Stimulated activated CD8-positive, alpha-beta memory T cell treated with anti-CD3 and anti-CD28 coated beads, Interleukin-15, amount 100 ng/mL, for 4 hours (primary cell): ENCODE measurements at places on chromosomes 5 and 9.

DNA sequence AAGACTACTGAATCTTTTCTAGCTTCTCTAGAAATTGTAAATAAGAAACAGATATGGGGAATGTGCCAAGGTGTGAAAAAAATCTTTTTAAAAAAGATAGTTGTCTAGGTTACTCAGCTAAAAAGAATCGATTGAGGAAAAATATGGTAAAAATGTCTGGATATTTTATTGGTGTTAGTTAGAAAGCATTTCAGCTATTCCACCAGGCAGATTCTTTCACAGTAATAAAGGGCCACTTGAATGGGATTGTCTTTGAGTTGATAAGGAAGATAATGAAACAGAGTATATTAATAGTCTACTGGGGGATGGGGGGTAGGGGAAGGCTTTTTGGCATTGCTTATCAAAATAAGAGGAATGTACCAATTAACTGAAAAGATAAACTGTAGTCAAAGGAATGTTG is 51.9 kb downstream of the SLIT3 start:
- DNase-seq: no peak

DNA sequence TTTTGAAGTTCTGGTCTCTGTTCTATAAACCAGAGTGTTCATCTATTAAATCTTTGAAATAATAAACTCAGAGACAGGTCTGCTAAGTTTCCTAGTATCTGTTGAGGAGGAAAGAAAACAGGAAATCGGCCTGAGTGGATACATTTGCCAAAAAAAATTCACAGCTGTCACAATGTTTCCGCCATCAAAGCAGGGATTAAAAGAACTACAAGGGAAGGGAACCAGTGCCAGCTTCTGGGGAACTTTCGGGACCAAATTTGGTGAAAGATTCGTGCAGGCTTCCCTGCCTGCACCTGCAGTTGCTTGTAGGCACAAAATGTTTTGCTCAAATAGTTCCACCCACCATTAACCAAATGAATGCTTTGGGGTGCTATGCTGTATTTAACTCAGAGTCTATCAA is 267.5 kb downstream of the MSX2 start:
- no peak for DNase-seq

GRCh38 chr9:36781533-36781932 is 208.8 kb downstream of the MELK start:
- DNase-seq: no peak

DNA sequence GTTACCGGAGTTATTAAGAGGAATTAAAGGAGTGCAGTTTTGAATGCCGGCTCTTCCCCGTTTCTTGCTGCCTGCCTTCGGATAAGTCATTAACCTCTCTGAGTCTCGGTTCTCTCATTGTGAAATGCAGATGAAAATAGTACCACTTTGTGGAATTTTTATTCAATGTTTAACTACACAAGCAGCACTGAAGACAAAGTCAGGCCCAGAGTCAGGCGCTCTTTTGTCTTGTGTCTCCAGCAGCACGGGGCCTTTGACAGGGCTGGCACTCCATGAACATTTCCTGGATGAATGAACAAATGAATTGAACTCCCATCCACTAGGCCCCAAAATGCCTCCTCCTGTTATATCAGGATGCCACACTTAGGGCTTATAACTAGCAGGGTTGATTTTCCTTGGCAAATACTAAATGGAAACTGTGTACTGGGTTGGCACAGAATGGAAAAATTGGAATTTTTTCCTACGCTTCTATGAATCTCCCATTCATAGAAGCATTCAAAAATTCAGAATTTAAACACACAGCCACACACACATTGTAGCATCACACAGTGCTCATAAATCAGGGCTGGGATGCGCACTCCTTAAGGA is 332.8 kb downstream of the MLLT3 start:
- no peak for DNase-seq

GRCh38 chr9:6566409-6567139 is 79.0 kb downstream of the GLDC start:
- no peak for DNase-seq

DNA sequence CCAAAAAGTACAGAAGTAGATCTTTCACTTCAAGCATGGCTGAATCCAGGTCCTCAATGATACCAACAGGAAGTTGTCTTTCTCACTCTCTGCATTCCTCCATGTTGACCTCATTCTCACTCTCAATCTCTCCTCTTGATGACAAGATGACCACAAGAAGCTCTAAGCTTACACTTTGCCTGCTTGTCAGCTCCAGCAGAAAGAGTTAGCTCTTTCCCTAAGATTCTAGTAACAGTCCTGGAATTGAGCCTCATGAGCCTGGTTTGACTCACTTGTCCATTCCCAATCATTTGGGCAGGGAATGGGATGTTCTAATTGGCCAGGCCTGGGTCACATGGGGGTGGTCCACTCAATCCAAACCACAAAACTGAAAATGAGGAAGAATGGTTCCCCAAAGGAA is 3.3 kb upstream of the CLTA start:
- DNase-seq: no peak

DNA sequence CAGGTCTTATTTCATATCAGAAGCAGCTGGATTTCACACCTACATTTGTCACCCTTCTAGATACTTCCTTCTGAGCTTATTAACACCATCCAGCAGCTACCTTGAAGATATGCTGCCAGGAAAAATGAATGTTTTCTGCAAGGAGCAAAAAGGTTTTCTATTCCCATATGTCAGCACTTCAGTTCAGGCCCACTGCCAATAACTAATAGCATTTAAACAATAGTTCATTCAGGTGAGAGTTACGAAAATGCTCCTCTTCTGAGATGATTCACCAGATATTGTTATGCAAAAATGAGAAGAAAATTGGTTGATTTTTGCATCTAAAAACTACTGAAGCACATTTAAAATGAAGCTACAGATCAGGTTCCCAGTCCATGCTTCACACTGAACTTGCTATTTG is 56.4 kb upstream of the ISL1 start:
- no peak for DNase-seq

DNA sequence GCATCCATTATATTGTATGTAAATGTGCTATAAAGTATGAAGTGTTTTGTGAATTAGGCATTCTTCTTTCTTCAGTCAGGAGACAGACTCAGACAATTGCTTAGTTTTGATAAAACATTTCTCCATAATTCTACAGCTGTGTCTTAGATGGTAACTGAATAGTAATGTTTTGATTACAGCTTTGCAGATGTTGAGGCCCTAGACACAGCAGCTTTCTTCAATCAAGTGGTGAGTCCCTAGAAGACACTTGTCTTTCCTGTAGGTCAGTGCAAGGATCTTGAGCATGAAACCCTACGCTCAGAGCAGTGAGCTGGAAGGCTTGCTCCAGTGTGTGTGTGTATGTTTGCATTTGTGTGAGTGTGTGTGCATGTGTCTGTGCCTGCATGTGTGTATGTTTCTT is 46.8 kb upstream of the CD180 start:
- DNase-seq: no peak

GRCh38 chr9:131218370-131218769 is 57.9 kb downstream of the FAM78A start:
- no peak for DNase-seq

GRCh38 chr5:43232943-43233833 is 41.2 kb downstream of the NIM1K start:
- DNase-seq: no peak

DNA sequence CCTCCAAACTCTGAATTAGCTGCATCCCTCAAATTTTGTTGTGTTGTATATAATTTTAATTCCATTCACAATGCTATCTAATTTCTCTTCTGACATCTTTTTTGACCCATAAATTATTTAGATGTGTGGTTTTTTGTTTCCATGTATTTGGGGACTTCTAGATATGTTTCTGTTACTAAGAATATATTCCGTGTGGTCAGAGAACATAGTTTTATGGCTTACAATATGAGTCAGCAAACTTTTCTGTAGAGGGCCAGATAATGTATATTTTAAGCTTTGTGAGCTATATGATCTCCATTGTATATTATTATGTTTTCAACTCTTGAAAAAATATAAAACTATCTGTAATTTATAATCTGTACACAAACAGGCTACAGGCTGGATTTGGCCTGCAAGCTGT is 33.4 kb downstream of the MVB12B start:
- no peak for DNase-seq

DNA sequence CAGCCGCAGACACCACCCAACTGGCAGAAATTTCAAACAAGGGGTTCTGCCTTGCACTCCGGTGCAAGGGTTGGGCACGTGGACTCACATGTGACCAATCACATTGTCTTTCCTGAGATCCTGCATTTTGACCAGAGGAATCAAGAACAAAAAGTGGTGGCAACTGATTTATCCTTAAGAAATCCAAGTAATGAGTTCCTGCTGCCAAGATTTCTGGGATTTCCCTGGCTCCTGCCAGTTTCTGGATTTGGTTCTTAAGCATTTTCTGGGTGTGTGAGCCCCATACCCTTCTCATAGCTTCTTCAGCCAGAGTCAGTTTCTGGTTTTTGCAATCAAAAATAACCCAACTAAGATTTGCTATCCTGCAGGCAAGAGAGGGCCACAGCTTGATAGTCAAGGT is 17.4 kb upstream of the KCNIP1 start:
- DNase-seq: no peak

GRCh38 chr9:116237456-116237855 is 83.9 kb downstream of the PAPPA start:
- no peak for DNase-seq

DNA sequence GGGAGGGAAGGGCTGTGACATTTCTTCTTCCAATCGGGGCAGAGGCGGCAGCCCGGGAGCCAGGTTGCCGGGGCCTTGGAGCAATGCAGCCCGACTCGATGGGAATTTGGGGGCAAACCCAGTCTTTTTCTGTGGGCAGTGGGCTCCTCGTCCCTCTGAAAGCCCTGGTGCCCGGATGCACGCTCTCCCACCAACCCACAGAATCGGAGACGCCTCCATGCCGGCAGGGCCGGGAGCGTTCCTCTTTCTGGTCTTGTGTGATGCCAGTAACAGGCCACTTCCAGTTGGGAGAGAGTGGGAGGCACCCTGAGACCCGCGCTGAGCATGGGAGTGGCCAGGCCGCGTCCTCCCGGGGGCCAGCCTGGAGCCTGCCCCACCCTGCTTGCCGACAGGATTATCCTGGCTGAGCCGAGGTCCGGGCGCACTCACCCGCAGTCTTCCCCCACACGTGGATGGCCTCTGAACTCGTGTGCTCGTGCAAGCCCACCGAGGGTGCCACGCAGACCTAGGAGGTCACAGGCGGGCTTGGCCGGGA is 17.8 kb downstream of the OLFM1 start:
- no peak for DNase-seq

GRCh38 chr5:32780508-32780919 is 69.4 kb downstream of the NPR3 start:
- no peak for DNase-seq

DNA sequence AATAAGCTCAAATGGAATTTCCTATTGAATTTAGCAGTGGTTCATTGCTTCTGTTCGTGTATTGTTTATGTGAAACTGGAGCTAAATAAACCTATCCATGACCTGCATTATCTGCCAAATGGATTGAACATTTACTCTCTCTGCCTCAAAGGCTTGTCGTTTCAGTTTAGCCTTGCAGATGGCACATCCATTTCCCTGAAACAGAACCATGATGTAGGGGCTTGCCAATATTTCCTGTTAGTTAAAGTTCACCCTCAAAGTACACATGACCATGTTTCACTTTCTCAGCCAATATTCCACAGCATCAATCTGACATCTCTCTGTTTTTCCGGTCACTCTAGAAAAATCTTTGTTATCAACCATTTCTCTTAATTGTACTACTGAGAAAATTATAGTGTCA is 545.3 kb downstream of the TAF11L14 start:
- DNase-seq: no peak

DNA sequence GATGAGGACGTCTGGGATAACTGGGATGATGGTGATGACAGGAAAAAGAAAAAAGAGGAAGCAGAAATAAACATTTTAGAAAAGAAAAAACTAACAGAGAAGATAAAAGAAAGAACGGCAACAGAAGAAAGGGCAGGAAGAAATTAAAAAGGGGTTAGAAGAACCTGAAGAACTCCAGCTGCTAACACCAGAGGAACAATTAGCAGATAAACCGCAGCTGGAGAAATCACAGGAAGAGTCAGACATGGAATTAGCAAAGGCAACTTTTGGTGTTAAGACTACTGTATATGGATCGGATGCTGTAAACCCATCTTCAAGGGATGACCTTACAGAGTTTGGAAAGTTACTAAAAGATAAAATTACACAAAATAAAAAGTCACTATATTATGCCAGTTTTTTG is 15.4 kb downstream of the CTSL start:
- no peak for DNase-seq

DNA sequence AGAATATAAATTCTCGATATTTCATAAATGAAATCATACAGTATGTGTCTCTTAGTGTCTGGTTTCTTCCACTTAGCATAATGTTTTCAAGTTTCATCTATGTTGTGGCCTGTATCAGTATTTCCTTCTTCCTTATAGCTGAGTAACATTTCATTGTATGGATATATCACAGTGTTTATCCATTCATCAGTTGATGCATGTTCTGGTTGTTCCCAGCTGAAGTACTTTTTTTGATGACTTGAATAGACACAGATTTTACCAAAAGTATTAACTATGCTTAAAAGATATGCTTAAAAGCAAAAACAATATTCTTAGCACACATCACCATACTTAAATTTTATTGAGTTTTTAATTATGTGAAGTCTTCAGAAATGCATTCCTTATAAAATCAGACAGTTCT is 12.7 kb downstream of the RAB14 start:
- no peak for DNase-seq

GRCh38 chr9:97868859-97869258 is 15.8 kb downstream of the FOXE1 start:
- no peak for DNase-seq

DNA sequence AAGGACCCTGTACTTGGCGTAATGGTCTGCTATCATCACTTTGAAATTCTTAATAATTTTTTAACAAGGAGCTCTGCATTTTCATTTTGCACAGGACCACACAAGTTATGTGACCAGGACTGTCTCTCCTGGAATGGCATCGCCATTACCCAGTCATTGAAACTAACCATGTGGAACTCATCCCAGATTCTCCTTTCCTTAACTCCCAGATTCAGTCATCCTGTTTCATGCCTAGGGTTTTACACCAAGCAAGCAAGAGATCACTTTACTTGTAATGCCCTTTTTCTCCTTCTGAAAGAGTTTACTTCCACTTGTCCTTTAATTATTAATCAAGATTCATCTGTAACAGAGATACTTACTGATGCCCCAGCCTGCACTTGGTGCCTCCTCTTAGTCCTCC is 12.0 kb downstream of the FRMD3 start:
- DNase-seq: no peak

DNA sequence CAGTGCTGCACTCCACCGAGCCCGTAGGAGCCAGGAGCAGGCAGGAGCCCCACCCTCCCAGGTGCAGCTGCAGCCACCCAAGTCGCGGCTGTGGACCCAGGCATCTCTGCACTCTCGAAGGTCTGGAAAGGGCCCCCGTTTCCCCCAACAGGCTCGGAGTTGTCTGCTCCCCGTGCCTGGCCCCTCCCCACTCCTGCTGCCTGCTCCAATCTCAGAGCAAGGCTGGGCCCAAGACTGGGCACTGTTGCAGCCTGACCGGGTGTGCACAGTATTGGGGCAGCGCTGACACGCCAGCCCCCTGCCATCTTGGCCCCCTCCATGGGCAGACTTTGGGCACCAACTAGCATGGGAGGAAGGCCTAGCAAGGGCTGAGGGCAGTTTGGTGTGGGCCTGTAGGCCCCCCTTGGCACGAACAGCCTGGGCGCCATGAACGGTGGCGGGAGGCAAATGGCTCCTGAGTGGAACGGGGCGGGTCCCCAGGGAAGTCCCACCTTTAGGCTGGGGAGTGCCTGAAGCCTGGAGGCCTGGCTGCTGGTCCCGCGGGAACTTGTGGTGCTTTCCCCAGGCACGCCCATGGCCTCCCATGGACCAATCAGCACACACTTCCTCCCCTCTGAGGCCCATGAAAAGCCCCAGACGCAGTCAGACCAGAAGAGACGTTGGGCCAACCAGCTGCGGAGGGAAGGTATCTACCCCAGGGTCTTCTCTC is 60.4 kb downstream of the PSAT1 start:
- DNase-seq: no peak
